ENCODE measurements at places on chromosomes 5 and 9. TPM values are rescaled to one million over a fixed set of nuclear protein-coding genes. Genes with fewer than 3 reads are reported as not detected.

Gene MRPS27
- 53.5 TPM for total RNA-seq

Gene LHX3
- not detected for total RNA-seq

Gene ZNF782
- 7.9 TPM for total RNA-seq

GRCh38 chr5:157689942-157690689 lies 18.8 kb downstream of the C5orf52 start:
- DNase-seq, result peak; percentile 68

GRCh38 chr5:89351222-89351621 lies 468.2 kb upstream of the MEF2C start:
- no peak for DNase-seq

DNA sequence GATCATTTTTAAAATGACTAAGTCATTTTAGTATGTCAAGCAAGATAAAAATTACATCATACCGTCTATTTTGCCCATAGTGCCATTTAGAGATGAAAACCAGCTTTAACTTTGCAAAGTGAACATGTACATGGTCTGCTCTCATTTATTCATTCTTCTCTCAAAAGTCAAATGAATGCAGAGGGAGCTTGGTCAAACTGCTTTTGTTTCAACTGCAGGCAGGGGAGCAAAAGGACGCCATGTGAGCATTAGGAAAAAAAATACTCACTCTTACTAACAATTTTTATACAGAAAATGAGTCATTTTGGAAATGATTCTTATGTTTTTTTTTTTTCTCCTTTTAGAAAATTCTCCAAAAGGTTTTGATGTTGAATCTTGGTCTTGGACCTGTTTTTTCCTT lies 15.7 kb downstream of the SCGB3A1 start:
- no peak for DNase-seq

DNA sequence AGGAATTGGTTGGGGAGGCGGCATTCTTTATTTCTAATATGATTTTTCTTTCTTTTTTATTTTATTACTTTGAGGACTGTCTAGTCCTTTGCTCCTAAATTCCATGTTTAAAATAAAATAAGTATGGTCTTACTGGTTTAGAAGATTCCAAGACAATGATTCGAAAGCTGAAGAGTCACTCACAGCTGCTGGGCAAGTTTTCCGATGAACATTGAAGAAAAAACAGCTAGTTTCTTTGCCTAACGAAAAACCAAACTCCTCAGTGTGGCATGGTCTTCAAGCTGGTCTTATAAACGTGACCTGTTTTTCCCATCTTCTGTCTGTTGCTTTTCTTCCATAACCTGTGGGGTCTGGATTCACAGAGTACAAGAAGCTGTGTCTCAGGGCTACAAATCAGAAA lies 25.1 kb downstream of the ZNF474 start:
- no peak for DNase-seq
